ENCODE measurements at places on chromosomes 4 and X. TPM values are rescaled to one million over a fixed set of nuclear protein-coding genes. Genes with fewer than 3 reads are reported as not detected.

The LRRC66 gene
- 0.09 TPM for total RNA-seq

The FAAH2 gene
- 1.3 TPM for total RNA-seq

The ATOH1 gene
- total RNA-seq = not detected

The GNPDA2 gene
- 13.1 TPM for total RNA-seq

The SUPT20HL2 gene
- total RNA-seq = not detected

The CHRDL1 gene
- not detected for total RNA-seq

The FAM114A1 gene
- total RNA-seq = 0.20 TPM

The HAND2 gene
- not detected for total RNA-seq

The RIPPLY1 gene
- total RNA-seq = not detected

The CT45A5 gene
- total RNA-seq = not detected

The PABPC4L gene
- not detected for total RNA-seq

The RTL5 gene
- 0.18 TPM for total RNA-seq

The SPARCL1 gene
- not detected for total RNA-seq

The CT45A1 gene
- not detected for total RNA-seq

The VBP1 gene
- total RNA-seq = 76.6 TPM

The AKAP14 gene
- total RNA-seq = not detected

The MSANTD1 gene
- 0.43 TPM for total RNA-seq

The ATP2B3 gene
- not detected for total RNA-seq

The FATE1 gene
- total RNA-seq = not detected

The SULT1B1 gene
- 2.2 TPM for total RNA-seq

The NELFA gene
- total RNA-seq = 43.9 TPM

The PLAC1 gene
- total RNA-seq = not detected

The CXCR3 gene
- total RNA-seq = 42.4 TPM

The TRMT2B gene
- total RNA-seq = 21.7 TPM

The ARHGAP24 gene
- 0.70 TPM for total RNA-seq

The CRMP1 gene
- total RNA-seq = not detected

The MAGEA9B gene
- not detected for total RNA-seq

The SPANXD gene
- total RNA-seq = not detected

The SLC26A1 gene
- total RNA-seq = 0.27 TPM

The FHDC1 gene
- 0.05 TPM for total RNA-seq

The LIMCH1 gene
- not detected for total RNA-seq

The SPANXN2 gene
- total RNA-seq = not detected

The IBSP gene
- total RNA-seq = not detected

The RHOH gene
- total RNA-seq = 121 TPM

The DRP2 gene
- total RNA-seq = 0.38 TPM

The KCND1 gene
- total RNA-seq = 2.5 TPM

The CT45A3 gene
- total RNA-seq = not detected

The P2RY10 gene
- total RNA-seq = 42.1 TPM

All from activated CD8-positive, alpha-beta T cell treated with anti-CD3 and anti-CD28 coated beads for 36 hours (primary cell).